ENCODE measurements at places on chromosomes 6 and 20.

- DNase-seq: no peak
Observed at GRCh38 chr20:23228912-23229311, 121.7 kb upstream of the NXT1 start.

- peak; percentile 70 for DNase-seq
Observed at GRCh38 chr6:150334790-150335783, 33.7 kb upstream of the IYD start.

- no peak for DNase-seq
Observed at GRCh38 chr20:62023935-62024334, 41.7 kb downstream of the TAF4 start.

DNA sequence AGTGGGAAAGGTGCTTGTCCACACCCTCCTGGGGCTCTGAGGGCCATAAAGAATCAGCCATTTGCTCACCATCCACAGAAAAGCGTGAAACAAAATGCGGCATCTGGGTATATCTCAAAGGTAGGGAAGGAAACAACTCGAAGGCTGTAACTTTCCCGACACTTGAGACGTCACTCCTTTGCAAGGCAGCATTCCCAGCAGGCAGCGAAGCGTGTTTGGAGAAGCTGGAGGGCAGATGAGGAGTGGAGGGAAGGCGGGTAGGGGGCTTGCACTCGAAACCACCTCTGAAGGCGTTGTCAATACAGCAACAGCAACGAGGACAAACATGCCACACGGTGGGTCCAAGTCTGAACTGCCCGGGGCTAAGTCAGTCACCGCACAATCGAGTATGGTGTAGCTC lies 98.4 kb downstream of the FOXC1 start:
- DNase-seq: no peak

- no peak for DNase-seq
Observed at GRCh38 chr6:100181309-100181708, 187.3 kb upstream of the MCHR2 start.

- no peak for DNase-seq
Observed at GRCh38 chr20:30922129-30922528, 335.3 kb upstream of the DEFB115 start.

- DNase-seq: no peak
Observed at GRCh38 chr6:15546591-15546990, 116.2 kb downstream of the DTNBP1 start.

GRCh38 chr6:19662911-19663310 lies 174.3 kb upstream of the ID4 start:
- no peak for DNase-seq

DNA sequence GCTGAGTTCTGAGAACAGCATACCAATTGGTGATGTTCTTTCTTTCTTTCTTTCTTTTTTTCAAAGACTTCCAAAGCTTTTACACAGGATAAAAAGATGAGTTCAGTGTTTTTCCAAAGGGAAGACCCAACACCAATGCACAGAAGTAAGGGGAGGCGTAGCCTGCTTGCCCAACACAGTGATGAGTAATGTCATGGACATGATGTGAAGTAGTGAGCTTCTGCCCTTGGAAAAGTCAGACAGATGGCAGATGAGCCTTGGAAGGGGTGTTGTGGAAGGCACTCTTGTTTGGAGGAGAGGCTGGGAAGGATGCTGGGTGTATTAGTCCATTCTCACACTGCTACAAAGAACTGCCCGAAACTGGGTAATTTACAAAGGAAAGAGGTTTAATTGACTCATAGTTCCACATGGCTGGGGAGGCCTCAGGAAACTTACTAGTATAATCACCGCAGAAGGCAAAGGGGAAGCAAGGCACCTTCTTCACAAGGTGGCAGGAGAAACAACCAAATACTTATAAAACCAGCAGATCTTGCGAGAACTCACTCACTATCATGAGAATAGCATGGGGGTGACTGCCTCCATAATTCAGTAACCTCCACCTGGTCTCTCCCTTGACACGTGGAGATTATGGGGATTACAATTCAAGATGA lies 12.6 kb downstream of the LRP11 start:
- no peak for DNase-seq

GRCh38 chr6:128252341-128253176 lies 267.8 kb downstream of the PTPRK start:
- no peak for DNase-seq

DNA sequence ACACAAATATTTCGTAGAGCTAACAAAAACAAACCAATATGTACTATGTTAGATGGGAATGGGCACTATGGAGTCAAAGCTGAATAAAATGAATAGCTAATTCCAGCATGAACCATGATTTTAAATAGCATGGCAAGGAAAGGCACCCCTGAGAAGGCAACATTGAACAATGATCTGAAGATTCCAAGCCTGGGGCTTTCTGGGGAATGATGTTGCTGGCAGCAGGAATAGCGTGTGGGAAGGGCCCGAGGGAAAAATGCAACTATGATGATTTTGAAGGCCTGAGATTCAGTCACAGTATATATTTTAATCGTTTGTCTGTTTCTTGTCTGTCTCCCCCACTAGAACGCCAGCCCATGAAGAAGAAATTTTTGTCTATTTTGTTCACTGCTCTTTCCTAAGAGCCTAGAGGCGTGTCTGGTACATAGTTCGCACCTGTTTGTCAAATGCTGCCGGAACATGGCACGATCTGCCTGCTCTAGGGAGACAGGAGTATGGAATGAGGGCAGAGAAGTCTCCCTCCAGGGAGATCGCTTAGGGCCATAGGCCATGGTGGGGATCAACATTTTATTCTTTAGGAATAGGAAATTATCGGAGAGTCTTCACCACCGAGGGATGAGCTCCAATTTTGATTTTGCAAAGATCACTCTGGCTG lies 84.8 kb upstream of the EYA2 start:
- no peak for DNase-seq

GRCh38 chr6:16420337-16420714 lies 181.9 kb downstream of the GMPR start:
- DNase-seq: no peak

- DNase-seq: no peak
Observed at GRCh38 chr6:156851454-156851921, 74.3 kb downstream of the ARID1B start.

- no peak for DNase-seq
Observed at GRCh38 chr20:1388253-1388652, 4.6 kb downstream of the FKBP1A start.

GRCh38 chr6:149231778-149232177 lies 85.7 kb upstream of the TAB2 start:
- no peak for DNase-seq

- no peak for DNase-seq
Observed at GRCh38 chr20:34755367-34755766, 51.2 kb downstream of the TP53INP2 start.

GRCh38 chr20:17395729-17396128 lies 135.4 kb downstream of the BFSP1 start:
- no peak for DNase-seq

GRCh38 chr20:57212534-57213276 lies 53.7 kb downstream of the BMP7 start:
- DNase-seq: peak; percentile 88

- no peak for DNase-seq
Observed at GRCh38 chr6:106547601-106548453, 81.5 kb downstream of the RTN4IP1 start.

GRCh38 chr20:63587776-63588591 lies 13.9 kb upstream of the HELZ2 start:
- no peak for DNase-seq

- DNase-seq: no peak
Observed at GRCh38 chr20:18079756-18080353, 22.1 kb upstream of the OVOL2 start.

- DNase-seq: no peak
Observed at GRCh38 chr20:8744228-8744844, 324.6 kb upstream of the PLCB4 start.

GRCh38 chr6:122405417-122405816 lies 6.0 kb downstream of the HSF2 start:
- no peak for DNase-seq

- DNase-seq: no peak
Observed at GRCh38 chr6:139236105-139236504, 55.7 kb downstream of the TXLNB start.

- DNase-seq: peak; percentile 40
Observed at GRCh38 chr6:154868143-154868594, 126.9 kb upstream of the TIAM2 start.

DNA sequence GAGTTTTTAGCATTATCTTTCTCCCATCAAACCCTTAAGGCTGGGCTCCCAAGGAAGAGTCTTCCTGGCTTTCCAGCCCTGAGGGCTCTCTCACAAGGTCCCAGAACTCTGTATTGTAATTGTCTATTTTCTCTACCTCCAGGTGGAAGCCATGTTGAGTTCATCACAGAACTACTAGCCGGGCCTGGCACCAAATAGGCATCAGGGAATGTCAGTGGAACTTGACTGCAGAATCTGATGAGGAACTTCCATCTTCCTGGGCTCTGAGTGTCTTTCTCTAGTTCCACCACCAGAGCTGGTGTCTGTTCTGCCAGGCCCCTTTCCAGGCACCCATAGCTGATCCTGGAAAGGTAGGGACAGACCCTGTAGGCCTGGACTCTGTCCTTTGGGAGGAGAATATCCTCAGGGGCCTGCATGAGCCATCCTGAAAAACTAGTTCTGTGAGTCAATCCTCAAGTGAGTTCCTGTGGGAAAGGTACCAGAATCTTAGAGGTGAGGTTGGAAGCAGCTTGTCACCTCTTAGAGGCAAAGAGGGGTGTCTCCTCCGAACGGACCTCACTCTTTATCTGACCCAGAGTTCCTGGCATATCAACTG lies 11.1 kb upstream of the TOP1 start:
- no peak for DNase-seq

GRCh38 chr20:32762754-32763201 lies 593 bp downstream of the DNMT3B start:
- DNase-seq: no peak

- no peak for DNase-seq
Observed at GRCh38 chr20:24439737-24440387, 29.6 kb upstream of the SYNDIG1 start.

DNA sequence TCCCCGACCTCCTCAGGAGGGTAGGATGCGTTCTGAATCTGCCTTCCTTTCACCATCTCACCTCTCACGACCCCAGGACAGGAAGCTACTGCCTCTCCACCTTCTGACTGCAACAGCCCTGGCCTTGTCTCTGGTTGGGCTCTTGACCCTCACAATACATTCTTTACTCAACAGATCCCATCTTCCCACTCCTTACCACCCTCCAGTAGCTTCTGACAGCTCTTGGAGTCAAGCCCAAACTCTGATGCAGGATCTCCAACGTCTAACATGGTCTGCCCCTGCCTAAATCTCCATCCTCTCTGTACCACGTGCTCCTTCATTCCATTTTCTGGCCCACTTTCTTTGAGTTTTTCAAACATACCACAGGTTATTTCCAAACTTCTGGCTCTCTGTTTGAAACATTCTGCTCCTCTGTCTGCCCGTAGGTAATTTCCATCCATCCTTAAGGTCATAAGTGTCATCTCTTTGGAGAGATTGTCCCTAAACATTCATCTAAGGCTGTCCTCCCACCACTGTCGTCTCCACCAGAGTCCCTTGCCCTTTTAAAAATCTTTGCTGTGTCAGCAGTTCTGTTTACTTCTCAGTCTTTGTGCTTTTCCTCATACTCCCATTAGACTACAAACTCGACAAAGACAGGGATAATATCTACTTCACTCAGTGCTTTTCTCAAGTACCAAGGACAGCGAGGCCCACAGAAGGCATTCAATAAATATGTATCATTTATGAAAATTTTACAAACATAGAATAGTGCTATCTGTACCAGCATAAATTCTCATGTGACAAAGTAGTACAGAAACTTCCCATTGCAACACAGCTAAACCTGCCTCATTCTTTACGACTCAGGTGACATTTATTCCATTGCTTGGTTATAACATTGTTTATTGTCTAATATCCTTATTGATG lies 73.6 kb downstream of the BCAS1 start:
- DNase-seq: no peak

DNA sequence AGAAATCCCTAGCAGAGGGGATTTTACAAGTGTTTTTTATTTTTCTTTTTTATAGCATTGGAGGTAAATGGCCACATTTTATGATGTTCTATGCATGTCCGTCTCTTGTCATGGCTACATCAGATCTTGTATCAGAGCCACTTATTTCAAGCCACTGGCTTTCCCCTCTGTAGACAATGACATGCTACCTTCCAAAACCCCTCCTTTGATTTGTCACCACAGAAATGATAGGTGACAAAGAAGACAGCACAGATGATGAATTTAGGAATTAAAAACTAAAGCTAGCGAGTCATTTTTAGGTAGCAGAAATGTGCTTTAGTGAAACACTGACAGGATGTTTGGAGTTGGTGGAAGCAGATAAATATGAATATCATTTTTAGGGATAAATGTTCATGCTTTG lies 20.8 kb downstream of the PLCB1 start:
- no peak for DNase-seq

- no peak for DNase-seq
Observed at GRCh38 chr6:85628353-85628752, 14.3 kb downstream of the SYNCRIP start.

DNA sequence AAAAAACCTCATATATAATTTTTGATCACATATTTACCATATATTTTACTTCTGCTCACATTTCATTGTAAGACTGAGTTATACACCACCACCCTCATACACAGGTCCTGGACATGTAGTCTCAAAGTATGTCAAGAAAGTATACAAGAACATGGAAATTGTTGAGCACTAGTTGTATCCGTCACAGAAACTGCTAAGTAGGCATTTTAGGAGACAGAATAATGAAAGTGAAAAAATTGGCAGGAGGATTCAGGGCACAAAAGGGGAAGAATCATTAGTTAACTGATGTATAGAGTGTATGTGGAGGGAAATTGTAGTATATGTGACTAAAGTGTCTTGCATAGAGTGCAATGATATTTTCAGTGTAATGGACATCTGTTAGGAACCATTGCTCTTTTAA lies 458.8 kb downstream of the TFAP2B start:
- DNase-seq: no peak

- DNase-seq: peak; percentile 16
Observed at GRCh38 chr6:163460307-163460782, 45.8 kb downstream of the QKI start.

- DNase-seq: no peak
Observed at GRCh38 chr6:134235937-134236751, 81.8 kb downstream of the SGK1 start.

DNA sequence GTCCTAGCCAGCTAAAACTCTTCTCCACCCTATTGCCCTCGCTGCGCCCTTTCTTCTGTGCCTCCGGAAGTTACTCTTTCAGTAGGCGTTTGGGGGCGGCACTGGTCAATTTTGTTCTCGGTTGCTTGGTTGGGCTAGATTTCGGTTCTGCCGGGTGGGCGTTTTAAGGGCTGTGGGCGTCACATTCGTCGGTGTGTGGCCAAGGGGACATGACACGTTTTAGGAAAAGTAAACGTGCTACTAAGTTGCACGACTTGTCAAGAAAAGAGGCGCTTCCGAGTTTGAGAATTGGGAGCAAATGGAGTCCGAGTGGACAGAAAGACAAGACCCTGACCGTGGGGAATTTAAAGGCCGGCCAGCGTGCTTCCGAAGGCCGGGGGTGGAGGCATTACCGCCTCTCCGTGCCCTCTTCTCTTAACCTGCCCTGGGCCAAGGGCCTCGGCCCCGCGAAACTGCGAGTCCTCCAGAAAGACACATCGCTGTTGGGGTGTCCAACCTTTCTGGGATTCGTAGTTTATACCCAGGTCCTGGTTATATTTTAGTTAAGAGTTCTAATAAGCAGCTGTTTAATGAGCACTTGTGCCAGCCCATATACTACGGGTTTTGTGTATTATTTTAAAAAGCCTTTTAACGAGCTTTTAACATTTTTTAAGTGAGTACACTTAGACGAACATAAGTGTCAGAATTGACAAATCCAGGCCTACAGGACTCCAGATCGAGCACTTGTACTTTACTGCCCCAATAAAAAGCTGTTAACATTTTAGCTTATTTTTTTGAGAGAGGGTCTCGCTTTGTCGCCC lies 664 bp upstream of the BAG6 start:
- no peak for DNase-seq

Data from hindlimb muscle (tissue), 1 donor.